ENCODE measurements at places on chromosomes 7 and 10. TPM values are rescaled to one million over a fixed set of nuclear protein-coding genes. Genes with fewer than 3 reads are reported as not detected.
A peak's percentile ranks its signal among the peaks of the same experiment; 100 is the strongest.

Gene LIPM
- total RNA-seq, result not detected

Gene TRIL
- total RNA-seq, result 2.5 TPM

Gene ENTPD1
- 9.7 TPM for total RNA-seq

GRCh38 chr10:32332299-32332750 is 14.6 kb downstream of the EPC1 start:
- DNase-seq, result no peak

Gene FZD8
- 7.6 TPM for total RNA-seq

- no peak for DNase-seq
Observed at GRCh38 chr10:126634911-126635310, 35.6 kb downstream of the C10orf90 start.

DNA sequence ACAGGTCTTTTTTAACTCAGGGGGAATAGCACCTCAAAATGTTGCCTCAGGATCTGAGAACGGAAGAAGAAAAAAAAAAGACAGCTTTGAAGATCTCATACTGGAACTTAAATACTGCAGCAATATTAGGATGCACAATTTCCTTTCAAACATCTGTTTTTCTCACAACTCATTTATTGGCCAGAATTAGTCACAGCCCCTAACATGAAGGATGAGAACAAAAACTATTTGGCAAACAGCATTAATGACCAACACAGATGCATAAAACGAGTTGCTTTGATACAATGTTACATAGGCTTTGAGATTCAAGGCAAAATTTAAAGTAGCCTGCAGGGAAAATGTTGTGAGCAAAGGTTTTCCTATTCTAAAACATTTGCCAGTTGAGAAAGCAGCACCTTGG is 36.5 kb downstream of the JMJD1C start:
- DNase-seq, result no peak

Gene HDAC9
- total RNA-seq, result 33.3 TPM

DNA sequence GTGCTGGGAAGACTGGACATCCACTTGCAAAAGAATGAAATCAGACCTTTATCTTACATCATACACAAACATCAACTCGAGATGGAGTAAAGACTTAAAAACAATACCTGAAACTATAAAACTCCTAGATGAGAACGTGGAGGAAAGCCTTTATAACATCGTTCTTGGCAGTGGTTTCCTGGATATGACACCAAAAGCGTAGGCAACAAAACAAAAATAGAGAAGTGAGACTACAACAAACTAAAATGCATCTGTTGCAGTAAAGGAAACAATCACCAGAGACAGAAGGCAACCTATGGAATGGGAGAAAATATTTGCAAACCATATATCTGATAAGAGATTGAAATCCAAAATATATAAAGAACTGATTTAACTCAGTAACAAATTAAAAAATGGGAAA is 33.3 kb downstream of the CC2D2B start:
- no peak for DNase-seq

Gene CRYGN
- not detected for total RNA-seq

DNA sequence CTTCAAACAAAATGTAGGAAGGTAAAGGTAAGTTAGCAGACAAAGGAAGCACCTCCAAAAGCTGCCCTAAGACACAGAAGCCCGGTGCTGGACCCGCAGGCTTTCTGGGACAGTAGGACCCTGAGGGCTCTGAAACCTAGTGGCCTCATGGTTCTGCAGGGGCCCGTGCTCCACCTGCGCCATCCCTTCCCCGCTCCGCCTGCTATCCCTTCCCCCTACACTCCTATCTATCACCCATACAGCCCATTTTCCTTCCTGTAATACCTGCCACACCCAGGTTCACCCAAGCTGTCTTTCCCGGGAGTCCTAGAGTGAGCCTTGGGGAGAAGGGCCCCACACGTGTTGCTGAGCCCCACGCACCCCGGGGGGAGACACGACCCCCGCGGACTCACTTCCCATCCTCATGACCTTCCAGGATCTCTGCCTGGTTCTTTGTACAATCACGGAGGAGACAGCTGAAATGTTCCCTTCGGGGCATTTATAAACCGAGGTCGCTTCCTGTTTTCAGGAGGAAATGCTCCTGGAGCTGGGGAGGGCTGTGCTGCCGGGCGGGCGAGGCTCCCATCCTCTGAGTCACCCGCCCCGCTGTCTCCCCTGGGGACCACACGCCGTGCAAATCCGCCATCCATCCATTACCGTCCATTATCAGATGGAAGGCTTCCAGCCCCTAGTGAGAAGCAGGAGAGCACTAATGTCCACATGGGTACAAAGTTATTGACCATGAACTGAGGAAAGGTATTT is 251.7 kb upstream of the PITRM1 start:
- peak; percentile 73 for DNase-seq

DNA sequence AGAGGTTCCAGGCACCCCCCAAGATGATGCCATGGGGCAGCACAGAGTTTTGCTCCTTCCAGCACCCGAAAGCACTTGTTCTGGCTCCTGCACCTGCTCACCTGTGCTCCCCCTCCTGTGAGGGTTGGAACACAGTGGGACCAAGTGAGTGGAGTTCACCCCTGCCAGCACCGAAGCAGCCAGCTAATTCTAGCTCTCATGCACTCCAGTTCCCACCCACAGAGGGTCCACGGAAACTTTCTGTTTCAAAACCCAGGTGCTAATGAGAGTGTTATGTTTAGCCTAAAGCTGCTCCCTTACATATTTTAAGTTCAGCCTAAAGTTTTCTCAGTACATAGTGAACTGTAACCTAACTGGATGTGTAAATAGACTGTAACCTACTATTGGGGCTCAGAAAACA is 42.6 kb upstream of the SLC35G1 start:
- DNase-seq, result no peak

DNA sequence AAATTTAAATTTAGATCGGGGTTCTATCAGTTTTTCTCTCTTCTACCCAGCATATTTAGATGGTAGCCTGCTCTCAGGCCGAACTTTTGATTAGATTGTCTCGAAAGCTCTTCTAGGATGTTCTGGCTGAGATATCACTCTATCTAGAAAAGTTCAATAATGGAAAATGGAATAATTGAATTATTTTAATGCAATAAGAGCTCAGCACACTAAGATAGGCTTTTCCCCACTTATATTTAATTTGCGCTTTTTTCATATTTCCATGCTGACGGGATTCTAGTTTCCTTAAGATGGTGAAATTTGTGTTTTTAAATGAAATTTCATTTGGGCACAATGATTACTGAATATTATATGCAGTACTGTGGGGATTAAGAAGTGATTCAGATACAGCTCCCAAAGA is 73.7 kb downstream of the PIK3CG start:
- DNase-seq, result no peak

DNA sequence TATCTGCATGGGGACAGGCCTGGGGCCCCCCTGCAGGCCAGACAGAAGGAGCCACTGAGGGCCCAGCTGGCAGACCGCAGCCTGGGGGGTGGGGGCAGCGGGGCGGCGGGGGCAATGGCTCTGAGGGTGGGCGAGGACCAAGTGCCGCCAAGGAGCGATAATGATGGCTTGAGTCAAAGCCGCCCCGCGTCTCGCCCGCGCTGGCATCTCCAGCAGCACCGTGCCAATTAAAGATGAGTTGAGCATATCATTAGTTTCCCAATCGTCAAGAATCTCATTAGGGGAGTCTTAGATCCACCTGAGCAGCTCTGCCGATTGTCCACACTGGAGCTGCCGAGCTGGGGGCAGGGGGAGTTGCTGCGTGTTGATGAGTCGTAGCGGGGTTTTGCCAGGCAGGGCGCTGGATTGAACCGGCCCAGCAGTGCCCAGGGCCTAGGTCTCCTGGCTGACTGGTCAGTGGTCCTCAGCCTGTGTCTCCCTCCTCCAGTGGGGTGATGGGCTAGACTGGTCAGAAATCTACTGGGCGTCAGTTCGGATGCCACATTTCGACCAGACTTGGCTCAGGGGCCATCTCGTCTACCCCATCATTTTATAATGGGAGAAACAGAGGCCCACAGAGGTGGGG is 41.0 kb upstream of the PSMG3 start:
- no peak for DNase-seq

DNA sequence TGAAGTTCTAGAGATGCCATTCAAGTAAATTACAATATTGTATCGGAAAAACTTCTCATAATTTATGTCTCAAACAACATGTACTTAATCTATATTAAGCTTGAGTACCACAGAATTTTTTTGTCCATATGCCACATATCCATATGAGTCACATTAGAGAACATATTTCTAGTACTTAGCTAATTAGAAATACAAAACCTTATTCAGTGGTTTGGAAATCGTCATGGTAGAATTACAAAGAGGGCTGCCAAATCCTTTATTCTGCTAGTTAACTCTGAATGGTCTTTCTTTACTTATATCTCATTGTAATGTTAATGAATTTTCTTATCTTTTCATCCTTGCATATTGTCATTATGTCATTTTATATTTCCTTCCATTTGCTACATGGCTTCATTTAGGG is 9.0 kb upstream of the VIM start:
- DNase-seq, result no peak
